Stimulated activated CD4-positive, alpha-beta T cell treated with anti-CD3 and anti-CD28 coated beads, Interleukin-4, amount 100 ng/mL, for 4 hours (primary cell): ENCODE measurements at places on chromosomes 4 and X.

- no peak for DNase-seq
These were observed 159.6 kb upstream of the RBPJ start for GRCh38 chr4:26161030-26161824.

- no peak for DNase-seq
These were observed 5.7 kb downstream of the CYBB start for GRCh38 chrX:37785569-37785968.

DNA sequence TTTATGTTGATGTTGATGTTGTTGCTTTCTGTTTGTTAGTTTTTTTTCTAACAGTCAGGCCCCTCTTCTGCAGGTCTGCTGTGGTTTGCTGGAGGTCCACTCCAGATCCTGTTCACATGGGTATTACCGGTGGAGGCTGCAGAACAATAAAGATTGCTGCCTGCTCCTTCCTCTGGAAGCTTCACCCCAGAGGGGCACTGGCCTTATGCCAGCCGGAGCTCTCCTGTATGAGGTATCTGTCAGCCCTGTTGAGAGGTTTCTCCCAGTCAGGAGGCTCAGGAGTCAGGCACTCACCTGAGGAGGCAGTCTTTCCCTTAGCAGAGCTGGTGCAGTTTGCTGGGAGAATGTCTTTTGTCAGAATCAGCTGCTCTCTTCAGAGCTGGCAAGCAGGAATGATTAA is 34.7 kb downstream of the CDX4 start:
- DNase-seq, result no peak

DNA sequence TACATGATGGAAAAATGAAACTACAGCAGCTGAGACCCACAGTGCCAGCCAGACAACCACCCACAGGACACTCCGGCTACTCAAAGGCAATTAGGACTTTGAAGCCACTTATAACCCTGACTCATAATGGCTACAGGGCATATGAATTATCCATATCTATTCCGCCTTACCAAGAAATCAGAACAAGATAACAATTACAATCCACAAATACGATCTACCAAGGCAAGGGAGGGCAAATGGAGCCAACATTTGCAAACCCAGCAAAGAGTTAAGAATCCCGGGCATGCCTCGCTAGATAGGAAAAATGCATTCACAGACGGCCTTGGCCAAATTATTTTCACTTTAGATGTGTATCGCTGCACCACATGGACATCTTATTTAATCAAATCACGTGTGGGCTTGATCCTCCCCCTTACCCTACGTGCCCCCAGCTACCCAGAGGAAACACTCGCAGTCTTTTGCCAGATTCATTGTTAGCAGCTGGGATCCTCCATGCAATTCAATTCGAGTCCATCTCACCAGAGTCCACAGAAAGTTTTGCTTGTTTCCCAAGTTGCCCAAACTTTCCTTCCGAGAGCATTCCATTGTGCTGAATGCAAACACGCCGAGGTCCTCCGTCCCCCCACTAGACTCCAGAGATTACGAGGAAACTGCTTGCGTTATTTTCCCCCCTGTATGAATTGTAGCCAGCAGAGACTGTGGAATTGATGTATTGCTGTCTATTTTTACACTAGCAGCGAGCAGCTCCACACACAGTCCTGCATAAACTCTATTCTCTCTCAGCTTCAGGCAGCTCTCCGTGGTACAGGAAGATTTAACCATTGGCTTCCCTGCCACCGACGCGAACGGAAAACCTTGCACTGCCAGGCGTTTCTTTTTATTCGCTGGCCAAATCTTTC is 1.2 kb downstream of the PPARGC1A start:
- DNase-seq, result no peak

GRCh38 chr4:78288327-78288726 is 231.2 kb downstream of the FRAS1 start:
- no peak for DNase-seq

DNA sequence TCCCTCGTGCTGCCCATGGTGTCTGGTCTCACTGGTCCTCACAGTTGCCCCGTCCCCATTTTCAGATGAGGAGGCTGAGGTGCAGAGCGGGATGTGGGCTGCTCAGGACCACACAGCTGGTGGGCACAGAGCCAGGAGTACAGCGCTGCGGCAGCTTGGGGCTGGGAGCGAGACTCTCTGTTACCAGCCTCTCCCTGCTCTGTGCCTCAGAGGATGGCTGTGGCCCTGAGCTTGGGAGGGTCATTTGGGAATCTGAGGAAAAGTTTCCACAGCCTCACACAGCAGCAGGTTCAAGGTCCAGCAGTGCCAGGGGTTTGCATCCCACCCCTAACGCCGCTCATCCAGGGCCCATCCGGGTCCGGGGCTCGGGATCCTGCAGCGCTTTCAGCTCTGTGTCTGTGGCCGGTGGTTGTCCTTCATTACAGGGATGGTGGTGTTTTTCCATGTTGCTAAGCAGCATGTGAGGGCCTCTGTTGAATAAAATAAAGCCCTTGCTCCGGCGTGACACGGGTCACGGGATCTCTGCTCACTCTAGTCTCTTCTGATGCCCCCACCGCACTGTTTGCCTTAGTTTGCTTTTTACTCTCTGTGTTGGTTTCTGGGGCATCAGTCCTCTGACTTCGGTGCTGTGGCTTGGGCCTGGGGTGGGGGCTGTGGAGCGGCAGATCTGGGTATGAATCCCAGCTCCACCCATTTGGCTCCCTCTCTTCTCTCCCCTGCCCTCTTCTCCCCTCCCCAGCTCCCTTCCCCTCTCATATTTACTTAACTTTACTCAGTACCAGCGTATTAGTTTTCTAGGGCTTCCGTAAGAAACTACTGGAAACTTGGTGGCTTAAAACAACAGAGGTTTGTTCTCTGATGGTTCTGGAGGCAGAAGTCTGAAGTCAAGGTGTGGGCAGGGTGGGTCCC is 6.5 kb downstream of the WFS1 start:
- DNase-seq, result no peak

DNA sequence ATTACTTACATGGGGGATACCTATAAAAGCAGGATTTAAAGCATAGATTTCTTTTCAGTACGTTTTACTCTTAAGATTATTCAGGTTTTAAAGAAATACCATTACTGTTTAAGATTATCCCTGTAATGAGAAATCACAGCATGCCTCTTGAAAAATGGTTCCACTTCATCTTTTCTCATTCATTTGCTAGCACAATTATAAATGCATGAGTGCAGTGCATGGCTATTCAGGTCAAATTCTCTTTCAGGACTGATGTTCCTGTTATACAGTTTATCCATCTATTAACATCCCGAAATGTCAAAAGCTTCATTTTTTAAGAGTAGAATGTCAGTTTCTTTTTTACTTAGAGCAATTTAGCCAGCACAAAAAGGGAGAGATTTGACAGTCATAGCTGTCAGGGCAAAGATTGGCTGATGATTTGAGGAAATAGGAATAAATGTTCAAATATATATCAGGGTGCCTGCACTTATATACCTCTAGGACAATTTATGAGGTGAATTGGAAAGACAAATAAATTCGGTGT is 135.2 kb downstream of the ADGRL3 start:
- no peak for DNase-seq

DNA sequence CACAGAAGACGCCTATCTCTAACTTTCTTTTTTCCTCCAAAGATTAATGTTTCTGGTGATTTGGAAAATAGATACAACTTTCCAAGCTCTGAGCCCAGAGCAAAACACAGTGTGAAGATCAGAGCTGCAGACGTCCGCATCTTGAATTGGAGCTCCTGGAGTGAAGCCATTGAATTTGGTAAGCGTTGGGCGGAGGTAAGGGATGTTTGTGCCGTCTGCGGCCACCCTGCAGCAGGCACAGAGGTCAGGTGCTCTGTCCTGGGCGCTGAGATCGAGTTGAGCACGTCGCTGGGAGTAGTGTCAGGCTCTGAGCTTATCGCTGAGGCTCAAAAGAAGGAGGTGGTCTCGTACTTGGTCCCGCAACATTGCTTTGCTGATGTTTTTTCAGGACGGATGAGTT is 31.8 kb downstream of the CSF2RA start:
- DNase-seq, result no peak

- peak; percentile 65 for DNase-seq
These were observed 1.0 kb downstream of the PDE5A start for GRCh38 chr4:119627267-119628255.

DNA sequence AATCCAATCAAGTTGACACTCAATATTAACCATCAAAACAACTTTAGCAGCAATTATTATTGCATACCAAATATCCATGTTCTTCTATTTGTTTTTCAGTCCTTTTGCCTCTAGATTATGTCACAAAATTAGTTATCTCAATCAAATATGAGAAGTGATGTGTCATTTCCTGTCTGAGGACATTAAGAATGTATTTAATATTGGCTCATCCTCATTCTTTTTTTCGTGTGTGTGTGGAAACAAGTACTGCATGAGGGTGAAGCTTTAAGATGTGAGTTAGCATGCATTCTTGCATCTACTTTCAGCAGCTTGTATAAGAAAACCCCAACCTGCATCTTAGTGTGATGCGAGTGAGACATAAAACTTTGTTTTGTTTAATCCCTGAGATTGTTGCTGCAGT is 301.4 kb downstream of the GRIA2 start:
- no peak for DNase-seq

DNA sequence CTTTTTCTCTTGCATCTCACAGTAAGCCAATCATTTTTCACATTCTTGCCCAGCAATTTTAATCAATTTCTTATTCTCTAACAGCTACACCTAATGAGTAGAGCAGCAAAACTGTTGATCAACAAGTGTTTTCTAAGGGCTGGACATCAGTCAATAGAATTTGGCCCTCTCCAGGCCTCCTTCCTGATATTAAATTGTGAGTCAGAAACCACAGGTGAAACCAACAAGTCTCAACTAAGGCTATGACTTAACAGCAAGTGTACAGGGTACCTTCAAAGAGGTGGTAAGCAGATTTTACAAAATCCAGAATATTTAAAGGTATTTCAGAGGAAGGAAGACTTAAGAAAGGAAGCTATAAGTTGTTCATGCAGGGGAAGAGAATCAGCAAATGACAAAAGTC is 156.5 kb upstream of the ARHGAP24 start:
- no peak for DNase-seq

GRCh38 chr4:85381968-85382367 is 93.0 kb upstream of the ARHGAP24 start:
- no peak for DNase-seq

GRCh38 chr4:2863649-2864048 is 20.0 kb downstream of the ADD1 start:
- no peak for DNase-seq

- DNase-seq, result no peak
These were observed 18.5 kb upstream of the DCAF4L1 start for GRCh38 chr4:41963105-41963504.

DNA sequence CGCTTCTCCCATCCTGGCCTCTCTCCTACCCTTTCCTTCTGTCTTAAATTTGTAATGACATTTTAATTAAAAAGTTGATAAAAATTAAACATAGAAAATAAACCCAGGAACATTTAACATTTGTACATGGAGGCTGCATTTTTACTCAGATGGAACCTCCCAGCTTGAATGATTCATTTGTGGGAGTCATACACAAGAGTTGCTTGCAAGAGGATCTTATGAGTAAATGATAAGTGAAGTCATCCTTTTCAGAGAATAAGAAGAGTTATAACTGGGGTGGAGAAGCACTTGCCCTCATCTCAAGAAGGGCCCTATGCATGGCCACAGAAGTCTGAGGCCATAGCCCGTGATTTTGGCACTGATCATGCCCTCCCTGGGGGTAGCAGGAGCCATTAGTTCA is 482.9 kb upstream of the BOD1L1 start:
- no peak for DNase-seq

DNA sequence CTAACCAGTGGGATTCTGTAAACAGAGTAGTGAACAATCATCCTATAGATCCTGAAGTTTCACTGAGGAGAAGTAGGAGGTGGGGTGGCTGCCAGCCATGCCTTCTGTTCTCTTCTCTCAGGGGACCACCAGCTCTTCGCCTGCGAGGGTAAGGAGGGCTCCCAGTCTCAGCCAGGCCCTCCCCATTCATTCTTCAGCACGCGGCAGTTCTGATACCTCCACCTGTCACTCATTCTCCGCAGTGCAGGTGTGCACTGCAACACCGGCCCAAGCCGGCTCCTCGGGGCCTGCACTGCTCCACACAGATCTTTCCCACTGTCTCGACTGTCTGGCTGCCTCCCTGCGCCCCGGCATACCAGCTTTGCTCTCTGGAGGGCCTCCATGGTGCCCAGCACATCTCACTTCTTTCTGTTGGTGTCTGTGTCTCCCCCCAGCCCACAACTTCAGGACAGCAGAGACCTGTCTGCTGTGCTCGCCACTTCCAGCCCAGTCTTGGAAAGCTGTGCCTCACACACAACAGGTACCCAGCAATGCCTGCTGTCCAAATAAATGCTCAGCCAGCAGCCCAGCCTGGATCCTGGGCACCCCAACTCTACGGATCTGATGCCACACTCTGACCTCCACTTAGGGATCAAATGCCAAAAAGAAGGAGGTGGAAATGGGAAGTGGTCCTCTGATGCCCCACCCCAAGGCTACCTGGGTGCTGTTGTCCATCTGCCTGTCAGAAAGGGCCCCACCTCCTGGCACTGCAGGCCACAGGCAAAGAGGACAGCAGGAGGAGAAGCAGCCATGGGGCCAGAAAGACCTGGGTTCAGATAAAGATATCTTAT is 29.0 kb downstream of the ACOX3 start:
- DNase-seq, result no peak

- no peak for DNase-seq
These were observed 38.7 kb upstream of the GRID2 start for GRCh38 chr4:92265021-92265420.

DNA sequence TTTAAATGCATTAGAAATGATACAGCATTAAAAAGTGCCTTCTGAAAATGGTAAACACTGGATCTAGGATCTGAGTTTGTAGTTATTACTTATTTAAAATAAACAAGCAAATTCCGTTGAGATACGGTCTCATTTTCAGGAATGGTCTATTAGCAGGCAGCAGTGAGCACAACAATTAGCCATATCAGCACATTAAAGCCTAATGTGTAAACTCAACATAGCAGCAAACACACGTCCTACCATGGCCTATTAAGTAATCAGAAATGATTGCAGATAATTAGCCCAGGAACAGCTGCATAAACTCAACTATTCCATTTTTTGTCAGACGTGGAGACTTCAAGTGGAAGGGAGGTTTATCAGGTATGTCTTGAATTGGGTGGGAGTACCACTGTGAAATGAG is 61.8 kb downstream of the NEIL3 start:
- DNase-seq, result no peak
